ENCODE measurements at places on chromosomes 6 and 20.

DNA sequence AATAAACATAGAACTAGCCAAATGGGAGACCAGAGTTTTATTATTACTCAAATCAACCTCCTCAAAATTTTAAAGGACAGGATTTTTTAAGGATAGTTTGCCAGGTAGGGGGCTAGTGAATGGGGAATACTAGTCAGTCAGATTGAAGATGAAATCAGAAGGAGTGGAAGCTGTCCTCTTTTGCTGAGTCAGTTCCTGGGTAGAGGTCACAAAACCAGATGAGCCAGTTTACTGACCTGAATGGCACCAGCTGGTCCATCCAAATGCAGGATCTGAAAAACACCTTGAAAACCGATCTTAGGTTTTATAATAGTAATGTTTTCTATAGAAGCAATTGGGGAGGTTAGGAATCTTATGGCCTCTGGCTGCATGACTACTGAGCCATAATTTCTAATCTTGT, 558.2 kb downstream of the PKHD1 start:
- DNase-seq: no peak

DNA sequence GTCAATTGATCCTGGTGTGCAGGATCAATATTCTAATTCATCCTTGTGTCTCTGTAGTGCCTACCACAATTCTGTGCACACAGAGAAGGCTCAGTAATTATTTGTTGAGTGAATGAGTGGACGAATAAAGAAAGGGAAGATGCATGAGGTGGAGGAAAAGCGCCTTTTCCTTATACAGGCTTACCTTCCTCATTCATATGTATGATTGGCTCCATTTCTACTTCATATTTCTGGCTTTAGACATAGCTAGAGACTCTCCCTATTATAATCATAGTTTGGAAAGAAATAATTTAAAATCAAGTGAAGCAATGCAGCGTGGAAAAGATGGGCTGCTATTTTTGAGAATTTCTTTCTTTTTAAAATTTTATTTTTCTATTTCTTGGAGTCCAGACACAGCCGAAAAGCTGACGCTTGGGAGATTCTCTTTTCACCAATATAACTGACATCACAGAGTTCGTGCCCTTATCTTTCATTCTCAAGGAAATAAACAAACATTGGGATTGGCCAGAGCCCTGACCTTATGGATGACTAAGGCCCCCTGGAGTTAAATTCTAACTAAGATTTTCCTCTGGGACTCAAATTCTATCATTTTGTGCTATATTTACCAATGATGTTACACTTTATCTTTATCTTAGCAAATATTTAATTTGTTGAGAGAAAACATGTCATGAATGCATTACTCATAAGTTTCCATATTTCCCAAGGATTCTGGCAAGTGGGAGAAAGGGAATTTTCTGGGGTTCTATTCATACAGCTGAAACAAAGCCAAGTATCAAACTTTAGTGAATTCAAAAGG, 48.1 kb downstream of the PRL start:
- no peak for DNase-seq

GRCh38 chr20:17304774-17305173, 77.9 kb downstream of the PCSK2 start:
- no peak for DNase-seq

GRCh38 chr20:24477831-24478547, 8.6 kb downstream of the SYNDIG1 start:
- DNase-seq: no peak

DNA sequence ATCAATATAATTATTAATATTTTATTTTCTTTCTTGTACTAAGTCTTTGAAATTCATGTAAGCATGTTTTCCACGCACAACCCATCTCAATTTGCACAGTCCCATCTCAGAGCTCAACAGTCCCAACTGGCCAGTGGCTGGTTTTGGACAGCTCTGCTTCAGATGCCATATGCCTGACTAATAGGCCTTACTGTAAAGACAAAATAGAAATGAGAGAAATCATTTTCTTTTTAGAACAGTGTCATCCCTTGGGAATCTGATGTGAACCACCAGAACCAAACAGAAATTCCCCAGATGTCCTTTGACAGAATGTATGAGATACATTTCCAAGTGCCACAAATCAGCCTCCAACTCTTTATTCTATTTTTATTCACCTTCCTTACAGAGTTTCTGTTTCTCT, 338.9 kb downstream of the ESR1 start:
- no peak for DNase-seq

- no peak for DNase-seq
These were observed 212.6 kb downstream of the CLIC5 start for GRCh38 chr6:45803071-45803470.

DNA sequence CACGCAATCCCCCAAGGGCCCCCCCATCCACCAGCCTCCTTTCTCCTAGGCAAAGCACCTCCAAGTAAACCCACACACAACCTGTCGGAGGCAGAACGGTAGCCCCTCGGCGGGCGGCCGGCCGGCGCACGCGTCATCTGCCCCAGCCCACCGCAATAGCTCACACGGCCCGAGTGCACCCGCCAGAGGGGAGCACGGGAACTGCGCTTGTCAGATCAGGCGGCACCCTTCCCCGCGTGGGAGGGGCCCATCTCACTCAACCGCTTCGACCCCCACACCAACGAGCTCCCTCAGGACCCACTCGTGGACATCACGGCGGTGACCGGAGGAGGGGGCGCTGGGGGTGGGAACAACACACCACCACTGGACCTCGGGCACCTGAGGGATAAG, 767.9 kb upstream of the DEFB115 start:
- DNase-seq: no peak

DNA sequence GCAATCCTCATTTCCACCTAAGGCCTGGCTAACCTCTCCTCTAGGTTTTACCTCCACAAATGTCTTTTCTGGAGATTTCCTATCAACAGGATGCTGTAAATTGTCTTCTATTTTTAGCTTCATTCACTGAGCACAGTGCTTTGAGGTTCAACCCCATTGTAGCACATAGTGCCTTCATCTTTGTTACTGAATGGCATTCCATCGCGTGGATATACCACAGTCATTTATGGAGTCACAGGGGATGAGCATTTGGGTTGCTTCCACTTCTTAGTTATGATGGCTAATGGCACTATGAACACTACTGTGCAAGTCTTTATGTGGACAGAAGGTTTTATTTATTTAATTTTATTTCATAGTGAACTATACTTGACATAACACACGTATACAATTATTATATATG, 387.1 kb downstream of the SMOC2 start:
- DNase-seq: no peak

- DNase-seq: no peak
These were observed 73.2 kb downstream of the QRSL1 start for GRCh38 chr6:106702451-106703110.

DNA sequence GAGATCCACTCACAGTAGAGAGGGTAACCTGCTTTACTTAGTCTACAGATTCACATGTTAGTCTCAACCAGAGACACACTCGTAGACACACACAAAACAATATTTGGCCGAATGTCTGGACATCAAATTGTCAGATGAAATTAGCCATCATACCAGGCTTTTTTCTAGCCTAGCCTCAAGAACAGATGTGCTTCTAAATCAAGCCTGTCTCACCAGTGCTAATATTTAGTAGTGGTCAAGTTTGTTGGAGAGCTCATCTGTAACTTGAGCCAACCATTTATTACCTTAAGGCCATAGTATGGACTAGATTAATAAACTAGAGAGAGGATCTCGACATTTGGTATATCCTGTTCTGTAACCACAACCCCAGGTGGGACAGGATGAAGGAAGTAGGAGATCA, 1118.8 kb upstream of the MAP3K7 start:
- no peak for DNase-seq

- DNase-seq: no peak
These were observed 23.6 kb downstream of the FOXQ1 start for GRCh38 chr6:1335367-1336037.

GRCh38 chr6:32799168-32799567, 17.6 kb downstream of the HLA-DOB start:
- no peak for DNase-seq

GRCh38 chr20:62761759-62762131, 34.5 kb upstream of the MRGBP start:
- DNase-seq: no peak

- no peak for DNase-seq
These were observed 47.4 kb downstream of the LGSN start for GRCh38 chr6:63272397-63272796.

- no peak for DNase-seq
These were observed 59.5 kb downstream of the TBC1D32 start for GRCh38 chr6:121274666-121275295.

DNA sequence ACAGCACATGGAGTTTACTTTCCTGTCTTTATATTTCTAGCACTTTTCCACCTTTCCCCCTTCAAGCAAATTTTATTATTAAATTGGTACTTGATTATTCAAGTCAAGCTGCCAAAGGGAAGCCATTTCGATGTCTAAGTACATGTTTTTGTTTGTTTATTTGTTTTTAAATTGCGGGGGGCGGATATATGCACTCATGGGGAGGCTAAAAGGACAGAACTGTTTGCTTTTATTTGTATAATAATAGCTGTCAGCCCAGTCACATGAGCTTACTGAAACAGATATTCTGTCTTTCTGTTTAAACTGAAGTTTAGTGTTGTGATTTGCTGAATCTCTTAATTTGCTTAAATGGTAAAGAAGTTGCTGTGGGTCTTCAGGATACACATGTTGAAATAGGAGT, 49.6 kb upstream of the PLCG1 start:
- DNase-seq: no peak

GRCh38 chr20:46823271-46823751, 71.3 kb upstream of the EYA2 start:
- no peak for DNase-seq

DNA sequence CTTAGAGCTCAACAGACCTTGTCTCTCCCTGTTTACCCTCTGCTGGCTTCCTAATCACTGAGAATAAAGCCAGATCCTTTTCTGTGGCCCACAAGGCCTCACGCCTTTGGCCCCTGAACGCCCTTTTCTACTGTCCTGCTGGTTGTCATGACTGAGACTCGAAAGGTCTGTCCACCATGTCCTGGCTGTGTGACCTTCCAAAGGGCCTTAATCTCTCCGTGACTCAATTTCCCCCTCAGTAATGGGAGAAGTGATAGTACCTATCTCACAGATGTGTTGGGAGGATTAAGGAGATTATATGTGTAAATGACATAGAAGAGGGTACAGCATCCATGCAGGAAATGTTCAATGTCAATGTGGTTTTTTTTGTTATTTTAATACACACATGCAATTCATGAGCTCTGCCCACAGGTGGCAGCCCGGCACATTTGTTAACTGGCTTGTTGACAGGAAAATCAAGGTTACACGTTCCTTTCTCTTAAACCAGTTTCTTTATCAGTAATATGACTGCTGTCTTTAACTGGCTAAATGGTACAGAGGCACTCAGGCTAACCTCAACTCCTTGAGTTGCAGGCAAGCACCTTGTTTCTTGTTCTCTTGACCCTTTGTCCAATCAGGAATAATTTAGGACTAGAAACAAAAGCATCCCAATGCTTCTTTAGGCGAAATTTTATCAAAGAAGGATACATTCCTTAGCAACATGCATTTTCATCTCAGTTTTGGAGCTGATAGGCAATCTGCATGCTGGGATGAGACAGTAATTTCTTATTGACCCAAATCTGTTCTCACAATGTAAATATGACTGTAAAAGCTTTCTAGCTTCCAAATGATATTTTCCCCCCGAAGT, 16.6 kb downstream of the SLC22A1 start:
- no peak for DNase-seq

DNA sequence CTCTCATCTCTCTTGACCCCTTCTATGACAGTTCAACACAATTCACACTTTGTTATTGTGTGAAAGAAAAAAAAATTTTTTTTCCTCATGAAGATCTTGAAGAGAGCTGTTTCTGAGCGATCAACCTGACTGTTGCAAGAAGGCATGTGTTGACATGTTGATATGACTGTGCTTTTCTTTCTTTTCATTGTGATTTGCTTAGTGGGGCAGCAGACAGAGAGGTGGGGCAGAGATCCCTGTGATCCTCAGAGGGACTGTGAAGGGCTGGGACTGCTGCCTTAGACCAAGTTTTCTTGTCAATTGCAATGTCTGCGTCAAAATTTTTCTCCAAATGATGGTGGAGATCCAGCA, 70.8 kb upstream of the IYD start:
- DNase-seq: no peak

DNA sequence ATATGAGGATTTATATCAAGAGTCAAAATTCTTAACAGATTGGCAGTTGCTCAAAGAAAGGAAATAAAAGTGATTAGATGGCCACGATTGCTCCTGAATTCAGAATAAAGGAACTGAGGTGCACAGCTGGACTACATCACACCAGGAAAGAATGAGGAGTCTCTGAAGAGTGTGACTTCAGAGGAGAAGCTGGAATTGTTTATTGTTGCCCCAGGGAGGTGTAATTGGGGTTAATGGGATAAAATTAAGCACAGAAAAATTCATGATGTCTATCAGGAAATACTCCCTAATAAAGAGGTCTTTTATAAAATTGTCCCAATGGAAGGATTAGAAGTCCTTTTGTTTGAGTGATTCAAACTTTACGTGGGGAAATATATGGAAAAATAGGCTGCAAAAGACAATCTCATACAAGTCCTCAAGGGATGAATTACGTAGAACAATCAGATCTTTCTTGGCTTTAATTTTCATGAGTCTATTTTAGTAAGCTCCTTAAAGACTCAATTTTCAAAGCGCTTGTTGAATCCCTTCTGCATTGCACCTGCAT, 208.6 kb upstream of the RNF217 start:
- no peak for DNase-seq
